ENCODE measurements at places on chromosomes 4 and X.

DNA sequence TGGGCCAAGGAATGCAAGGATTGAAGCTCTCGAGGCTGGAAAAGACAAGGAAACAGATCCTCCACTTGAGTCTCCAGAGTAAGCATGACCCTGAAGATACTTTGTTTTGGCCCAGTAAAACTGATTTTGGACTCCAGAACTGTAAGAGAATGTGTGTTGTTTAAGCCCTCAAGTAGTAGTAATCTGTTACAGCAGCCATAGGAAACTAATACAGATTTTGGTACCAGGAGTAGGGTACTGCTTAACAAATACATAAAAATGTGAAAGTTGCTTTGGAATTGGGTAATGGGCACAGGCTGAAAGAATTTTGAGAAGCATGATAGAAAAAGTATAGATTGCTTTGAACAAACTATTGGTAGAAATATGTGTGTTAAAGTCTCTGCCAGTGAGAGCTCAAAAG, 17.4 kb upstream of the FRAS1 start:
- no peak for DNase-seq

DNA sequence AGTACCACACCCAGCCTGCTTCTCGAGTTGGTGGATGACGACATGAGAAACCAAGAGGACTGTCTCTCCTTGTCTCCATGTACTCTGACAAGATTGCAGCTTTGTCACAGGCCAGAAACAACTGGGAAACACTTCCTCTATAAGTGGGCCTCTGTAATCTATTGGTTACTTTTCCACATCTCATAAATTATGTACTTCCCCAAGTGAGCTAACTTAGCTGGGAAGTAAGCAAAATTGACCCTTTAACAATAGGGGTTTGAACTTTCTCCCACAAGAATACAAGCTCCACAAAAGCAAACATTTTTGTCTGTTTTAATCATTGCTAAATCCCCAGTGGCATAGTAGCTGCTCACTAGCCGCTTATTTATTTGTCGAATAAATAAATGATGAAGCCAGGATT, 14.1 kb upstream of the USO1 start:
- DNase-seq: no peak

DNA sequence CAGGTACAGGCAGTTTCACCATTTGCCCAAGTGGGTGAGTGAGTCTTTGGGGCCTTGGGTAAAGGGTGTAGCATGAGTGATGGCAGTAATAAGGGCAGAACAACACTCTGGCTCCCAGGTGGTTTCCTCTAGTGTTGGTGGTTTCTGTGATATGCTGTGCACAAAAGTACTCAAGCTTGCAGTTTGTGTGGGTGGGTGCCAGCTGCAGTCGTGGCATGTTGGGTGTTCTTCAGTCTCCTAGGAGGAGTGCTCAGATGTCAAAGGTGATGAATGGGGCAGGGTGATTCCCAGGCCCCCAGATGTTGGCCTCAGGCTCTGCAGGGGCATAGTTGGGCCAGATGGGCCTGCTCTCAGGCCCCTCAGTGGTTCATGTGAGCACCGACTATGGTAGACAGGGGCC, 166.1 kb upstream of the KLF8 start:
- DNase-seq: no peak

GRCh38 chrX:24468245-24468644, 3.2 kb downstream of the PDK3 start:
- DNase-seq: no peak

- DNase-seq: no peak
Observed at GRCh38 chr4:81130569-81130968, 84.5 kb downstream of the PRKG2 start.

DNA sequence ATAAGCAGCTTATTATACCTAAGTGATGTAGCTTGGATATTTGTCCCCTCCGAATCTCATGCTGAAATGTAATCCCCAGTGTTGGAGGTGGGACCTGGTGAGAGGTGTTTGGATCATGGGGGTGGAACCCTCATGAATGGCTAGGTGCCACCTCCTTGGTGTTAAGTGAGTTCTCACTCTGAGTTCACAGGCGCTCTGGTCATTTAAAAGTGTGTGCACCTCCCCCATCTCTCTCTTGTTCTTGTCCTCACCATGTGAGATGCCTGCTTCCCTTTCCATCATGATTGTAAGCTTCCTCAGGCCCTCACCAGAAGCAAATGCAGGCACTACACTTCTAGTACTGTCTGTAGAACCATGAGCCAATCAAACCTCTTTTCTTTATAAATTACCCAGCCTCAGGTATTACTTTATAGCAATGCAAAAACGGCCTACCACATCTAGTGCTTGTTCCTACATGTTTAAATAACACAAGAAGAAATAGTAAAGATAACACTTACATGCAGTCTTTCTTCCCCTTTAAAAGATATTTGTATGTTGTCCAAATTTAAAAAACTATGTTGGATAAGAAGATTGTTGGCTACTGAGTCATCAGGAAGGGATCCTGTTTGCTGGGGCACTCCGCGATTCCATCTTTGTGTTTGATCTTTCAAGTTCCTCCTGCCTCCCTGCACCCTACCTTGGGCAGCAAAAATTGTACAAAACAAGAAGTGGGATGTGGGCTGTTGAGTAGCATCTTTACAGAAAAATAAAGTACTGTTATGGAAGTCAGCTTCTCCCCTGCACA, 29.7 kb downstream of the PPP1R2C start:
- DNase-seq: no peak

- DNase-seq: no peak
Observed at GRCh38 chr4:73599182-73599581, 21.1 kb downstream of the RASSF6 start.

DNA sequence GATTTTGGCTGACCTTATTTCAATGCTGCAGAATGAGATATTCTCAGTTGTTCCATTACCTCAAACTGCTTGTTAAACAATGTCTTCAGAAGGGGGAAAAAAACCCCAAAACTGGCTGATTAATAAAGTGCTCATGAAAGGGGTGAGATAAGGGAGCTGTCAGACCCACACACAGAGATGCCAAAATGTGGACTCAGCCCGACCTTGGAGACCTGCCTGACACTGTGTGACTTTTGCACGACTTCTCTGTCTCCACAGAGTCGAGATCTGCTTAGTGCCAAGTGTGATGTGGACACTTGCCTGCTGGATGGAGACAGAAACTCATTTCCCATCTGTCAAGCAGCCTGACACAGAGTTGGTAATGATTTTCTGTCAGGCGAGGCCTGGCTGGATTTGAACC, 31.5 kb downstream of the REELD1 start:
- no peak for DNase-seq

- no peak for DNase-seq
Observed at GRCh38 chrX:44770121-44770520, 73.7 kb upstream of the DUSP21 start.

- DNase-seq: no peak
Observed at GRCh38 chr4:101682946-101683345, 107.6 kb upstream of the BANK1 start.
